Right renal cortex interstitium (tissue), 3 donors: ENCODE measurements at places on chromosomes 4 and X. TPM values are rescaled to one million over a fixed set of nuclear protein-coding genes. Genes with fewer than 3 reads are reported as not detected.

DNA sequence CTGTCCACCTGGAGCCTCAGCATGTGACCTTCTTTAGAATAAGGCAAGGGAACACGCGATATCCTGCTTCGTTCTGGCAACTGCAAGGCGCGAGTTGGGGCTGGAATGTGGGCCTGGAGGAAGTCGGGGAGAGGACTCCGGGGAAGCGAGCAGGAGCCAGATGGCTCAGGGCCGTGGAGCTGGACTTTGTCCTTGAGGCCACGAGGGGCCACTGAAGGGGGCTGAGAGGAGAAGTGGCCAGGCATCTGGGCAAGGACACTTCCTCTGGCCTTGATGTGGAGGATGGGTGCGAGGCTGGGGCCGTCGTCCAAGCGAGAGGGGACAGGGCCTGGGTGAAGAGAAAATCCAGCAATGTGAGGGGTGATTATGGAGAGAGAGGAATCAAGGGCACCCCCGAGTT lies 12.2 kb upstream of the DUSP9 start:
- DNase-seq, result no peak

GRCh38 chrX:68868316-68868715 lies 39.5 kb downstream of the EFNB1 start:
- no peak for DNase-seq

DNA sequence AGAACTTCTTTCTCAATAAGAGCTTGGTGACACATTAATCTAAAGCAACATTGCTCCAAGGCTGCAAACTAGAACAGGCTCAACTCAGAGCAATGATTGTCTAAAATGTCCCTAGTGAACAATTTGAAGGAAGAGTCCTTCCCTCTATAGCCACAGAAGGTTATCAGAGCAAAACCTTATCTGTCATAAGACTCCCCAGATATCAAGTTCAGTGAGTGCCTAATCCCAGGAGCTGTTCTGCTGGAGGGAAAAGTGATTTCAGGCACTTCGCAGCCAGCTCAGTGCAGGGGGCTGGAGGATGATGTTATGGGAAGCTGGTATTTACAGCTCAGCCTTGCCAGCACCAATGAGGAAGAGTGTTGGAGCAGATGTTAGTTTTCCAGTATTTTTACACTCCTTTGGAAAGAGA lies 497.5 kb downstream of the INPP4B start:
- no peak for DNase-seq

DNA sequence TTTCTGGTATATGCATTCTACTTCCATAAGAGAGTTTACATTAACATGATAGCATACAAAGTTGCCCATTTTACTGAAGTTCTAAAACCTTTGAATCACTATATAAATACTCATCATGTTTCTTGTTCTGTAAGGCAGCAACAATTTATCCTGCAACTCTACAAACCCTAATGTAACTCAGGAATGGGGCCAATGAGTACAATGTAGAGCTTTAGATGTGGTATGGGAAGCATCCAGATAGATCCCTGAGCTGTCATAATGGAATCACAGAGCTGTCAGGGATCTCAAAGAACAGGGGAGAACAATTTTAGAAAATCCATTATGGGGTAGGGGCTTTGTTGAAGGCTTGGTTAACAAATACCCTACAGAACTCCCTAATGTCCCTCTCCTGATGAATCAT lies 88.5 kb downstream of the DCUN1D4 start:
- DNase-seq, result no peak

GRCh38 chr4:2494992-2495391 lies 26.1 kb downstream of the RNF4 start:
- no peak for DNase-seq

DNA sequence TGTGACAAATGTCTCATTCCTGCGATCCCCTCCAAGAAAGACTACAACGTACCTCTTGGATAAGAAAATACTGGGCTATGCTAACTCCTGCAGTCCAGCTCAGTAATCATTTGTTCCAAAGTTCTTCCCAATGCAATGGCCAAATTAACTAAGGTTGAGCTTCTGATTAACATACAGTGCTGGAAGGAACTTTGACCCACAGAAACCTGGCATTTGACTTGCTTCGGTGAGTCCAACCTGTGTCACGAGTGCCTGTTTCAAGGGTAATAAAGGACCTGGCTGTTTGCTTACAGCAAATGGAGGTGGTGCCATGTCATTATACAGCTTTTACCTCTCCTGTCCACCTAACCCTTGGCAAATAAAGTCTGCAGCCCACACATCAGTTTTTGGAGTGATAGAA lies 83.2 kb downstream of the RBM47 start:
- no peak for DNase-seq

- DNase-seq, result no peak
These were observed 31.9 kb upstream of the TLR2 start for GRCh38 chr4:153652051-153652784.

DNA sequence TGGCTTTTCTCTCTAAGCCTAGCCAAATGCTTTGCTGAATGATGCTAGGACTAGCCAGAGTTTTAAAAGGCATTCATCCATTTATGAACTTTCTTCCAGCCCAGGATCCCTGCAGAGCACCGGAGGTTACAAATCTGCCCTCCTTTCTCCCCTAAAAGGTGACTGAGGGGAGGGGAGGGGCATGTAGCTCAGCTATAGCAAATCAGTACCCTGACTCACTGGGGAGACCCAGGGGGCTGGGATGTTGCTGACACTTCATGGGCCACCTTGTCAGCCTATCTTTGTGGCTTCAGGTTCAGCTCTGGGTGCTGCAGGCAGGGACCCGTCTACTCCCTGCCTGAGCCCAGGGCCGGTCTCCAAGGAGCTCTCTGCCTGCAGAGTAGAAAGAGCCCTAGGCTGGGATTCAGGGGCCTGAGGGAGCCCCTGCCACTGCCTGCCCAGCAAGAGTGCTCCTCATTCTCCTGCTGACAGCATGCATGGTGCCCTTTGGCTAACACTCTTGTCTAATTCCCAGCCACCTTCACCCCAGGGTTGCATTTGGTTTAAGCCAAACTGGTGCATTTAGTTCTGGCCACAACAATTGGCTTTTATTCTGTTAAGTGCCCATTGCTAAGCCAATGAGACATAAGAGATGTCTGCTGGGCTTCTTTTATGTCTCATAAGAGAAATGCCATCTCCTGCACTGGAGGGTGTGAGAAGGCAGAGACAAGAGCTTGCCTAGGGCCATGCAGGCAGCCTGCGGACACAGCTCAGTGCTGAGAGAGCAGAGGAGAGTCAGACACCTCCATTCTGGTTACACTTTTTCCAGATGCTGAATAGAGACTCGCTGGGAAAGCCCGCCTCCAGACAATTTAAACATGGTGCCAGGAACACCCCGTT lies 11.9 kb upstream of the UBA6 start:
- no peak for DNase-seq

DNA sequence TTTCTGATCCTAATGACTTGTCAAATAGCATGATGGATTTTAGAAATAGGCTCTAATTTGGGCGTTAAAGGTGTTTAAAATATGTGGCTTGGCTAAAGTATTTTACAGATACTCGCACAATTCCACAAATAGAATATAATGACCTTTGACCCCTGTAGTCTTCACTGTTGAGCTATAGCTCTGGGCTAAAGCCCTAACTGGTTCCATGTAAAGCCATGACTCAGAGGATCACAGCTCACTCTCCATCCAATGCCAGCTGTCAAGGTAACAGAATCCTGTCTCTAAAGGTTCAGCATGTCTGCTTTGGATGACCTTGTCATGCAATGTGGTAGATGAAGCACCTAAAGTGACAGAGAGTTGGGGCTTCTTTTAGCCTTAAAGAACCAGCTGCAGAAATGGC lies 42.5 kb downstream of the TLR10 start:
- DNase-seq, result no peak

DNA sequence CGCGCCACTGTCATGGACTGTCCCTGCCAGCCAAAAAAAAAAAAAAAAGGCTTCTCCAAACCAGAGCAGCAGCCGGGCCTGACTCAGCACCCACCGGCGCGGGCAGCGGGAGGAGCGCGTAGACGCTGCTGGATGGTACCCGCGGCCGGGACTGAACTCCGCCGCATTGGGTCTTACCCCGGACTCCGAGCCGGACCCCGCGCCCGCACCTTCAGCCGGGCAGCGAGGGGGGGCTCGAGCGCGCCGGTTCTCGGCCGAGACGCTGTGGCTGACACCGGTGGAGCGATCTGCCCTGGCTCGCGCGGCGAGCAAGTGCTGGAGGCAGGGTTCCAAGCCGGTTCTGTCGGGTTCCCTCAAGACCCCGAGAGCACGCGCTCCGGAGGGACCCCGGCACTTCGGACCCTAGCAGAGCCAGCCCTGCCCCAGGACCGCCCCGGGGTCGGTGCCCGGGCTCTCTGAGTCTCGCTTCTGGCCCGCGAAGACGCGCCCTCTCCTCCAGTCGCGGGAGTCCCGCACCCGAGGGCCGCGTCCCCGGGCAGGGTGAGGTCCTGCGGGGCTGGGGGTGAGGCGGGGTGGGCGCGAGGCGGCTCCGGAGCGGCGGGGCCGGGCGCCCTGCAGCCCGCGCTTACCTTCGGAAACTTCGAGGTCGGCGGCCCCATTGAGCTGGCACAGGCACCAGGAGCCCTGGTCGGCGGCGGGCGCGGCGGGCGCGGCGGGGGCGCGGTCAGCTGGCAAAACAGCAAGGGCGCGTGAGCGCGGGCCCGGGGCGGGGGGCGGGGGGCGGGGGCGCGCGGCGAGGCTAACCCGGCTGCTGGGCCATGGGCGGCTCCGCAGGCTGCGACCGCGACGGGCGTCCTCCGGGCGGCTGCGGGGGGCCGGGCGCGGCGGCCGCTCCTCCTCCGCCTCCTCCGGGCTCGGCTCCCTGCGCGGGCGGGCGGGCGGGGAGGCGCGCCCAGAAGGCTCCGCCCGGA lies 11.8 kb upstream of the MAN2B2 start:
- no peak for DNase-seq

- DNase-seq, result no peak
These were observed 190.6 kb upstream of the TTC29 start for GRCh38 chr4:147136310-147136709.

DNA sequence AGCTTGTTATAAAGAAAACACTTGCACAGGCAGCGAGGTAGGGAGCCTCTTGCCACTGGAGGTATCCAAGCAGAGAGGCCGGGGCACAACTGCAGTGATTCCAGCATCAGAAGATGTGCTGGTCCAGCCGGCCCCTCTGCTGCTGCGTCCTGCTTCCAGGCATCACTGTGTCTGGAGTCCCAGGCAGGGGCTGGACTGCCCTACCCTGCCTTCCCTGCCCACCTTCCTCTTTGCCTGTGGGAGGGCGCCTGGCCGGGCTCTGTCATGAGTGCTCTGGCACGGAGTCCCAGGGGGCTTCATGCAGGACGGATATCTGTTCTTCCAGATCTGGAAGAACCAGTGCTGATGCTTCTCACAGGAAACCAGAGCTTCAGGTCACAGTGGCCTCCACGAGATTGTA lies 187.6 kb upstream of the PSAPL1 start:
- no peak for DNase-seq

DNA sequence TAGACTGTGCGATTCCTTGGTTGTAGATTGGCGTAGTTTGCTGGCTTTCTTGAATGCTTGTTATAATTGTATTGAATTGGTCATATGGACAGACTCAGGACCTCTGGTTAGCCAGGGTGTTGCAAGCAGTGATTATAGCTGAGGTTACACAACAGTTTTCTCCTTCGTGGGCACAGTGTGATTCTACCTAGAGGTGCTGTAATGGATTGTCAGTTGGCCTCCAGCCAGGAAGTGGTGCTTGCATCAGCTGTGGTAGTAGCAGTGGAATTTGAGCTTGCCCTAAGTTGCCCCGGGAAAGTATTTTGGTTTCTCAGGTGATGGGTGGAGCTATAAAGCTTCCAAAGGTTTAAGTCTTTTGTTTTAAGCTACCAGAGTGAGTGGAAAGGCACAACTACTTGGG lies 23.1 kb upstream of the GABRG1 start:
- DNase-seq, result no peak

- no peak for DNase-seq
These were observed 508.7 kb downstream of the ZNF674 start for GRCh38 chrX:46036508-46036907.

GRCh38 chrX:96372313-96373046 lies 312.2 kb upstream of the DIAPH2 start:
- no peak for DNase-seq

- DNase-seq, result no peak
These were observed 348.5 kb downstream of the OPHN1 start for GRCh38 chrX:68084765-68085164.

- DNase-seq, result no peak
These were observed 131.4 kb upstream of the ATP6AP2 start for GRCh38 chrX:40449396-40449795.

DNA sequence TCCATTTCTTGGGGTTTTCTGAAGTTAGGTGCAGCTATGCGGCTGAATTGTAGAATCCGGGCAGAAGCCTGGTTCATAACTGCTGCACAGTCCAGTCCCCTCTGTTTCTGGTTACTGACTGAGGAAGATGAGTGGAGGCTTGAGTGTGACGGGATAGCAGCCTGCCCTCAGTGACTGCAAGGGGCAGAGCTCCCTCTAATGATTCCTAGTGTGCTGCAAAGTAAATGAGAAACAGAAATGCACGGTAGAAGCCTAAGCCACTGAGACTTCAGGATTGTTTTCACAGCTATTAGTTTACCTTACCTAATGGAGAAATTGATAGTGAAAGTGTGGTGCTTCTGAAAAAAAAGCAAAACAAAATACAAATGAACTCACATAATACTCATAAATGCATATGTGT lies 189.2 kb downstream of the GPM6A start:
- no peak for DNase-seq

- DNase-seq, result no peak
These were observed 308.7 kb downstream of the PDGFC start for GRCh38 chr4:156662921-156663320.

DNA sequence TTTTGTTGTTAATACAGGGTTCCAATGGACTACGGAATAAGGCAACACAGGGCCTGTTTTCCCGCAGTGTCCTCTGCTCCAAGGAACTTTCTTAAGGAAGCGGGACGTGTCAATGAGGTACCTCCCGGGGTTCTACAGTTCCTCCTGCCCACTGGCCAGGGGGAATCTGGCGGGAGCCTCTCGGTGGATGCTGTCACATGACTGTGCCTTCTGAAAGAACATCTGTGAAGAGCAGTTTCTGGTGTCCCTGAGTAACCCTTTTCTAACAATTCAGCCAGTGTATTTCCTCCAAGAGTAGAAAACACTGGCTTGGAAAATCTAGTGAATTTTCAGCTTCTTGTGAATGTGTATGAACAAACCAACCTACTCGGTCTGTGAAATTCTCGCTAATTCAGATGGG lies 32.7 kb downstream of the MFAP3L start:
- DNase-seq, result no peak

DNA sequence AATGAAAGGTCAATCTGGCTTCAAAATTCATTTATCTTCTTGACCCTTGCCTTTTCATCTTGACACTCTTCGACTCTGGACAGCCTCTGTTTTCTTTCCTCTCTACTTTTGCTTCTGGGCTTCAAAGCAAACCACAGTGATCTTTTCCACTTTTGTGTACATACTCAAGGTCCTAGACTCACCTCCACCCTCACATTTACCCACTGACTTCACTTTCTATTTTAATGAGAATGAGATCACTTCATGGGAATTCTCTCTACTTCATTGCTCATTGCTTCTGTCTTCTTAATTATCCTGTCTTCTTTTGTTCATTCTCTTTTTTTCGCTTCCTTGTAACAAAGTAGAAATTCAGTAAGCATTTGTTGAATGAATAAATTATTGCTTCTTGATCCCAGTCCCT lies 330.1 kb upstream of the HAND2 start:
- no peak for DNase-seq

CFI gene
- 92.6 TPM for polyA plus RNA-seq

VCX gene
- polyA plus RNA-seq, result not detected

FAM184B gene
- 0.40 TPM for polyA plus RNA-seq

RHOXF2B gene
- 0.49 TPM for polyA plus RNA-seq

AKAP14 gene
- polyA plus RNA-seq, result 0.37 TPM

ASB5 gene
- 0.15 TPM for polyA plus RNA-seq

TIMP1 gene
- 79.6 TPM for polyA plus RNA-seq

TRMT2B gene
- polyA plus RNA-seq, result 14.1 TPM

HEPH gene
- 60.2 TPM for polyA plus RNA-seq
